ENCODE measurements at places on chromosomes 2 and 18.

- no peak for DNase-seq
Measured at GRCh38 chr2:1173528-1173927, 222.9 kb downstream of the SNTG2 start.

DNA sequence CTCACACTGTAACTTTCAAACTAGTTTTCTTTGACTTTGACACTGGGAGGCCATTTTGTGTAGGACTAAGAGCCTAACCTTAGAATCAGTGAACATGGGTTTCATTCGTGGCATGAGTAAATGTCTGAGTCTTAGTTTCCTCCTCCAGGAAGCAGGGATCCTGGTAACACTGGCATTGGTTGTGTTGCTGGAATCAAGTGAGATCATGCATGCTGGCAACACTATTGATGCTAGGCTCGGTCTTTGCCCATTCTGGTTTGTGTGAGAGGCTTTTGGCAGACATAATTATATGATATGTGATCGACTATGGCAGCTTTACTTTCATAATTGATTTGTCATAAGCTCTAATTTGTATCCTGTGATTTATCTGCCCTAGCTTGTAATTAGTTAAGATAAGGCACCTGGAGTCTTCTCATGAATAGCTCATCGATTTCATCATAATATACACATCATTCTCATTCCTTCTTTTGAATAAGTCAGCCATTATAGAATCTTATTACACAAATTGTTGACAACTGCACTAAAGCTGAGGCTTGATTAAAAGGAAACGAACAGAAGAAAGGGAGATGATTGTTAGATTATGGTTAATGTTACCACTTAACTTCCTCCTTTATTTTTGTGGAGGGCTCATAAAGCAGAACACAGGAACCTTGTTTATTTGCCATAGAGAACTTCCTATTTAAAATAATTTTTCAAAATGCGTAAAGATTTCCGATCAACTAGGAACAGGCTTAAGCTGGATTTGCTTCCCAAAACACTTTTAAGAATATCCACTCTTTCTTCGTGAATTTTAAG is 12.6 kb downstream of the PPP1R1C start:
- peak; percentile 25 for DNase-seq

DNA sequence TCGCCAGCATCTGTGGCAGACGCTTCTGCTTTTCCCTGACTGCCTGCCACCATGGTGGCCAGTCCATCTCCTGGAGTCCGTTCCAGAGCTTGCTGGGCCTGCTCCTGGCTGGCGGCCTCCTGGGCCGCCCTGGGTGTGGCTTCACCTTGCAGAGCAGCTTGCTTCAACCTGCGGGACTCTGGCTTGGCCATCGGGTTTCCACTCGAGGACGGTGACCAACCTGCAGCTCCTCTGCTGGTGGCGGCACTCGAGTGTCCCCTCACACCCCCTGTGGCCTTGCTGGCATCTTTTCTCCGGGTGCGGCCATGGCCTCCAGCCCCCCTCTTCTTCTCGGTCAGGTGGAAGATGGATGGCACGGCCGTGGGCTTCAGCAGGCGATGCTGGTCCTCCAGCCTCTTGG is 3.4 kb downstream of the THAP4 start:
- DNase-seq = no peak

GRCh38 chr18:78624646-78625279 is 354.9 kb upstream of the SALL3 start:
- DNase-seq = no peak

- peak; percentile 75 for DNase-seq
Measured at GRCh38 chr2:20661421-20662307, 5.3 kb upstream of the GDF7 start.

- DNase-seq = no peak
Measured at GRCh38 chr2:144514616-144515091, 5.3 kb downstream of the ZEB2 start.

- DNase-seq = no peak
Measured at GRCh38 chr2:240440704-240441320, 5.3 kb downstream of the GPC1 start.

GRCh38 chr2:191907091-191907490 is 60.2 kb upstream of the CAVIN2 start:
- peak; percentile 56 for DNase-seq

All from HT1080 (cell line).